Breast epithelium (tissue), 4 donors: ENCODE measurements at places on chromosomes 4 and X. TPM values are rescaled to one million over a fixed set of nuclear protein-coding genes. Genes with fewer than 3 reads are reported as not detected.

DNA sequence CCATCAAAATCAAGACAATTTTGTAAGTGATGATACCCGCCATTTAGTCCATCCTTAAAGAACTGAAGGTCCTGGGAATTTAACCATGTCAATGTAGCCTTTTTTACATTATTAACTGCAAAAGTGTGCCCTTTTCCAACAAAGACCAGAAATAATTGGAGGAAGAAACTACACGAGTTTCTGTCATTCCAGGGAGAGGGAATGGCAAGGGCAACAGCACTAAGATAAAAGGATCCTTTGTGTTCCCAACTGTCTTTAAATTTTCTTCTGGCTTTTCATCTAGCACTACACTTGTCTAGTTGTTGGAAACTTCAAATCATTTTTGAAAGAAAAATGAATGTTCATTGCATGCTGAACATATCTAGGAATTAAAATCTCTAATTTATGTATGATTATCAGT lies 286.2 kb downstream of the GALNTL6 start:
- no peak for DNase-seq

- DNase-seq, result no peak
Observed at GRCh38 chrX:129659141-129659540, 4.4 kb upstream of the APLN start.

DNA sequence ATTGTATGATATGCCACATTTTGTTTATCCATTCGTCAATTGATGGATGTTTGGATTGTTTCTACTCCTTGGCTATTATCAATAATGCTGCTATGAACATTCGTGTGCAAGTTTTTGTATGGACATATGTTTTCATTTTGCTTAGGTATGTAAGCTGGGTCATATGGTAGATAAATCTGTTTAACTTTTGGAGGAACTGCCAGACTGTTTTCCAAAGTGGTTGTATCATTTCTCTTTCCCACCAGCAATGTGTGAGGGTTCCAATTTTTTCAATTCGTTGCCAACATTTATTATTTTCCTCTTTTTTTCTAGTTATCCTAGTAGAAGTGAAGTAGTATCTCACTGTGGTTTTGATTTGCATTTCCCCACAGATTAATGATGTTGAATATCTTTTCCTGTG lies 71.8 kb downstream of the DIAPH2 start:
- no peak for DNase-seq

DNA sequence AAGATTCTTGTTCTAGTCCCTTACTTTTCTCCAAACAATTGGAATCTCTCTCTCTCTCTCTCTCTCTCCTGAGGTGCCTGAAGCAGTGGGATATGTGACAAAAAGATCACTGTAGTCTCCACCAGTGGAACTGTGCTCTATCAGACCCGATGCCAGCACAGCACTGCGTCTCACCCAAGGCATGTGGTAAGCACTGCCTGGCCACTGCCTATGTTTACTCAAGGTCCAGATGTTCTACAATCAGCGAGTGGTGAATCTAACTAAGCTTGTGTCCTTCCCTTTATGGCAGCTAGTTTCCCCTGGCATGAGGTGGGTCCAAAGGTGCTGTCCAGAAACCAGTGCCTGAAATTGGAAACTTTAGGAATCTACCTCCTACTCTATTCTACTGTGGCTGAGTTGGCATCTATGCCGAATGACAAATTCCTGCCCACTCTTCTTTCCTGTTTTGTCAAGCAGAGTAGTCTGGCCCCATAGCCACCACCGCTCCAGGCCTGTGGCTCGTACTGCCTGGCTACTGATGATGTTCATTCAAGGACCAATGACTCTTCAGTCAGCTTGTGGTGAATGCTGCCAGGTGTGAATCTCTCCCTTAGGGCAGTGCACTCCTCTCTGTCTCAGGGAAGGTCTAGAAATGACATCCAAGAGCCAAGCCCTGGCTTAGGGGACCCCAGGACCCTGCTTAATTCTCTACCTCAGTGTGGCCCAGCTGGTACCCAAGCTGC lies 416.5 kb downstream of the TEX13C start:
- no peak for DNase-seq

PHOX2B gene
- total RNA-seq, result not detected

DNA sequence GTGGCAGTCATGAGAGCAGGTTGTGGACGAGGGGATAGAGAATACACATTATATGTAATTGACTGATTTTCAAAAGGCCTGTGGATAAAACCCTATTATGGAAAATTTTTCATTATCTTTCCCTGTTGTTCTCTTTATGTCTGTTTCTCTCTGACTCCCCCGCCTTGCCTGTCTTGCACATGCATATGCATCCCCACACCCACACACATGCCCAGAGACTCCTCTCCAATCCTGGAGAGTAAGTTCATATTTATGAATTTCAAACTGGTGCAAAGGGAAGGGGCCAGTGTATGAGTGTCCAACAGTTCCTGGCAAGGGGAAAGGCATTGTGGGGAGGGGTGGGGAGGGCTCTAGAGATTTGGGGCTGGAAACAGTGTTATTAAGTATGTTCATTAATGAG lies 60.8 kb upstream of the ARHGAP36 start:
- no peak for DNase-seq

- no peak for DNase-seq
Observed at GRCh38 chr4:13994016-13994415, 366.5 kb upstream of the BOD1L1 start.

- DNase-seq, result no peak
Observed at GRCh38 chrX:50751091-50751490, 62.9 kb downstream of the SHROOM4 start.

DNA sequence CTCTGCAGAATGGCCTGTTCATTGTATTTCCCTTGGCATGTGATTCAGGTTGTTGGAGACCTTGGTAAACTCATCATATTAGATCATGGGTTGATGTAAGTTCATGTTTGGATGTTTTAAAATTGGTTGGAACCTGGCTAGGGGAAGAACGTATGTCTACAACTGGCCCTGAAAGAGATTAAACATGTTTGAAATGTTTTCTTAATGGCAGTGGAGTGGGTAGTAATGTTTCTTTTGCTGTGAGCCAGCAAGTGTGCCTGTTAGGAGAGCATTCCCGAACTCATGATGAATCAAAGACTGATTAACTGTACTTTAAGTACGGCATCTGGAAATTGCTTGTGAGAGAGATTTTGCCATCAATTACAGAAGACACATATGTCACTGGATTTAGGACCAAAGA lies 44.5 kb upstream of the SLC4A4 start:
- DNase-seq, result no peak

IQCM gene
- not detected for total RNA-seq

- no peak for DNase-seq
Observed at GRCh38 chr4:79174490-79175252, 151.2 kb downstream of the NAA11 start.

- no peak for DNase-seq
Observed at GRCh38 chr4:154507156-154507555, 15.6 kb upstream of the DCHS2 start.

DNA sequence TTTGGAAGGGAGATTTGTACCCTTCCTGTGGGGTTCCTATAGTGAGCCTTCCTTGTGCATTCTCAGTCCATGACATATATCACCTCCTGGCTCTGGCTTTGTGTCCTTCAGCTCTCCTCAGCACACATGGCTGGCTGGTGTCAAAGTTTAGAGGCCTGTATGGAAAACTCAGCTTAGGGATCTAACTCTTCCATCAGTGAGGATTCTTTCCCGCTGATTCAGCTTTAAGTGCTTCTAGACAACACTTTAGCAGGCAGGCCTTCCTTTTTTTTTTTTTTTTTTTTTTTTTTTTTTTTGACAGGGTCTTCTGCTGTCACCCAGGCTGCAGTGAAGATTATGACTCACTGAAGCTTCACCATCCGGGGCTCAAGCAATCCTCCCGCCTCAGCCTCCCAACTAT lies 84.2 kb downstream of the NPNT start:
- no peak for DNase-seq

SLC34A2 gene
- total RNA-seq, result 7.0 TPM

IL2RG gene
- 8.0 TPM for total RNA-seq

DNA sequence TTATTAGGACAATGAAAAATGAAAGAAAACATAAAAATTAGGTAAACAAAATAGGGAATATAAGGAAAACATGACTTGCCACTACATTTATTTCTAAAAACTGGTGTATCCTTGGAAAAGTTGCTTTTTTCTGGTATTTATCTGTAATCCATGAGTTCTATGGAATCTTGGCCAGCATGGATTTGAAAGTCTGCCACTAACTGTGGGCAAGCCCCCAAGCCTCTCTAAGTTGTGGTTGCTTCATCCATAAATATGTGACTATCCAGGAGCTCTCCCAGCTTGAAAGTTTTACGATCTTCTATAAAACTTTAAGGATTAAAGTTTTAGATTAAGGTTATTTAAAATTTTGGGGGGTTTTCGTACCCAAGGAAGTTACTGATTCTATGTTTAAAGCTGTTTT lies 21.8 kb downstream of the RPS6KA3 start:
- DNase-seq, result no peak

GRCh38 chr4:108360754-108361445 lies 192.2 kb upstream of the LEF1 start:
- DNase-seq, result peak; percentile 27

DNA sequence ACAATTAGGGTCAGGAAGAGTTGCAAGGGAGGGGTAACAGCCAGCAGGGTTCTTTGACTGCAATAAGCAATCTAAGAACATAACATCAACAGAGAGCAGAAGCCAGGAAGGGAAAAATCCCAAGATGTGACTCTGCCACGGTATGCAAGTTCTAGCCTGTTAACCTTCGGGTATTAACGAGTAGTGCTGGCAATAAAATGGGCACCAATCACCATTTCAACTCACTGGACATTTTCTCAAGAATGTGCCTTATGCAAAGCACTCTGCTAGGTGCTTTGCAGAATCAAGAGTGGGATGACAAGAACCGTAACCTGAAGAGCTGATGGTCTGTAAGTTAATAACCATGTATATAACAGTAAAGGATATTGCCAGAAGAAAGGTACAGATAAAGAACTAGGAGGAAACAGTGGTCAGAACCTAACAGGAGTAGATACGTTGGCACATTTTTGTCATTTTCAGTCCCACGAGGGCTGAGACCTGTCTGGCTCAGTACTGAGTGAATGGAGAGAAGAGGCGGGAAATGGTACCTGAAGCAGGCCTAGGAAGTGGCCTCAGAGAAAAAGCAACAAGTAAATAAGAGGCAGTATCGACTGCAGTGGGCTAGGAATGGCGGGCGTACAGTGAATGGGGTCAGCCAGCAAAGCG lies 2.7 kb downstream of the ELOVL6 start:
- DNase-seq, result no peak

- DNase-seq, result no peak
Observed at GRCh38 chrX:13754765-13755164, 20.2 kb downstream of the OFD1 start.

DNA sequence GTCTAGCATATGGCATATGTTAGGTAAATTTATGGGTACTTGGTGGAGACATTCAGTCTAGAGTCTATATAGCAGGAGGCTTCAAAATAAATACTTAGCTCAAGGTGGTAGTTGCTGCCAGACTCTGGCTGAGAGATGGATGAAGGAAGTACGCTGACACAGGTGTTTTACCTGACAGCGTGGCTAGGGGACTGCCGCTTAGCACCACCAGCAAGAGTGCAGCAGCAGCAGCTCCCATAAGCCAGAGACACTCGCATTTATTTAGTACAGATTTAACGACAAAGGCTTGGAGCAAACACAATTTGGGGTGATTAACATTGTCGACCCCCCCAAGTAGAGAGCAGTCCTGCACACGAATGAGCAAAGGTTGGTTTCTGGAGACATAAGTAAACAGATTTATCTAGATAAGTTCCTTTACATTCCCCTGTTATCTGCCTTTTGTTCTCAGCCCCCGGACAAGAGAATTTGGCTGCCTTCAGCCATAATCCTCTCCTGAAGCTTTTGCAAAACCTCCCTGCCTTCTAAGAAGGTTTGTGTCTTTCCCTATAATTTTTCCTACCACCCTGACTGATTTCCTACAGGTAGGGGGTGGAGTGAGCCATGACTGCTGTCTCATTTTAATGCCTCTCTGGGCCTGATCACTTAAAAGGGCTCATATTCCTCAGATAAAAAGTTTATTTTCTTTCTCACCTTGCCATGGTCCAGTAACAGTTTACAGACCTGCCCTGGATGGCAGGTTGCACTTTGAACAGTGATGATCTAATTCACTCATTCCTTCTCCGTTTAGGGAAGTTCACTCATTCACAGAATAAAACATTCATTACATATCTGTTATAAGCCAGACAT lies 64.6 kb downstream of the RHOH start:
- DNase-seq, result no peak

- DNase-seq, result no peak
Observed at GRCh38 chrX:151762802-151763201, 28.3 kb downstream of the CNGA2 start.

DNA sequence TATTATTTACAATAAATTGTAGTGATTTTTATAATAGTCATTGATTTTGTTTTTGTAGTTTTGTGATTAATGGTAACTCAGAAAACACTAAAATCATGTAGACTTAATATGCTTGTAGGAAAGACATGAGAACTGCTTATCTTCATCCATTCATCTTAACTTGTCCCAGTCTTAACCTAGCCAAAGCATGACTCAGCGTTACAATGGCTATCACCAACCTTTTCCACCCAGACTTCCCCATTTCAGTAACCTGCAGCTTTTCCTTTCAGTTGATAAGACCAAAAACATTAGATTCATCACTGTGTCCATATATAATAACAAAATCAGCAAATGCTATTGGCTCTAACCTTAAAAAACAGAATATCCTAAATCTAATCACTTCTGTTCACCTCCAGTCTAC lies 106.2 kb upstream of the KLF8 start:
- no peak for DNase-seq

TMSB15A gene
- total RNA-seq, result 1.4 TPM

GRCh38 chr4:10701702-10702460 lies 17.3 kb upstream of the CLNK start:
- no peak for DNase-seq

- no peak for DNase-seq
Observed at GRCh38 chr4:14539246-14539645, 463.0 kb upstream of the CPEB2 start.

DNA sequence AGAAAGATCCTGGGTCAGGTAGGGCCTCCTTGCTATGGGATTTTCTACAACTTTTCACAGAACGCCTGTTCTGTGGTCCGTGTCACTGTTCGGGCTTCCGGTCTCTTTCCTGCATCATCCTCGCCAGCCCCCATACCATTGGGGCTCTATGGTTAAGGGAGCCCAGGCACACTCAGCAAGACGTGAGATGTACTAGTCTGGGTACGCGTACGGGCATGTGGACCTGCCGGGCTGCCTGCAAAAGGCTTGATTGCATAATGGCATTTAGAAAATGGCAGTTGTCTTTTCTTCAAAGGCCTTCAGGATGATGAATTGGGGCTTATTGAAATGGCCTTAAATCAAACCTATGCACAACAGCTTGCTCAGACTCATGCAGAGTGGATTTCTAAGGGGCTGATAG lies 86.7 kb downstream of the CNGA2 start:
- DNase-seq, result no peak

GRCh38 chrX:46589977-46590723 lies 16.6 kb downstream of the CHST7 start:
- DNase-seq, result no peak

DNA sequence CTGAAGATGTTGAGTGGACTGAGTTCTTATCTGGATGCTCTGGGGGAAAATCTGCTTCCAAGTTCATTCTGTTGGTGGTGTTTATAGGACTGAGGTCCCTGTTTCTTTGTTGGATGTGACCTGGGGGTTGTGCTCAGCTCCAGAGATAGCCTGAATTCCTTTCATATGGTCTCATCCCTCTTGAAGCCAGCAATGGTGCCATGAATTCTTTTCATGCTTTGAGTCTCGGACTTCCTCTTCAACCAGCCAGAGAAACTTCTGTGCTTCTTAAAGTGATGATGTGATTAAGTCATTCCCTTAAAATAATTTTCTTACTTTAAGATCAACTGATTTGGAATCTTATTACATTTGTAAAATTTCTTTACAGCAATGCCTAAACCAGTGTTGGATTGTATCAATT lies 233.8 kb upstream of the UGT8 start:
- no peak for DNase-seq
